ENCODE measurements at places on chromosomes 11 and 22.

- DNase-seq, result no peak
Observed at GRCh38 chr22:33361581-33361980, 303.4 kb upstream of the SYN3 start.

GRCh38 chr11:74256378-74257133, 54.9 kb downstream of the P4HA3 start:
- DNase-seq, result no peak

- no peak for DNase-seq
Observed at GRCh38 chr22:27983361-27983791, 64.3 kb upstream of the PITPNB start.

GRCh38 chr22:43241699-43242386, 54.9 kb upstream of the TTLL12 start:
- DNase-seq, result no peak

DNA sequence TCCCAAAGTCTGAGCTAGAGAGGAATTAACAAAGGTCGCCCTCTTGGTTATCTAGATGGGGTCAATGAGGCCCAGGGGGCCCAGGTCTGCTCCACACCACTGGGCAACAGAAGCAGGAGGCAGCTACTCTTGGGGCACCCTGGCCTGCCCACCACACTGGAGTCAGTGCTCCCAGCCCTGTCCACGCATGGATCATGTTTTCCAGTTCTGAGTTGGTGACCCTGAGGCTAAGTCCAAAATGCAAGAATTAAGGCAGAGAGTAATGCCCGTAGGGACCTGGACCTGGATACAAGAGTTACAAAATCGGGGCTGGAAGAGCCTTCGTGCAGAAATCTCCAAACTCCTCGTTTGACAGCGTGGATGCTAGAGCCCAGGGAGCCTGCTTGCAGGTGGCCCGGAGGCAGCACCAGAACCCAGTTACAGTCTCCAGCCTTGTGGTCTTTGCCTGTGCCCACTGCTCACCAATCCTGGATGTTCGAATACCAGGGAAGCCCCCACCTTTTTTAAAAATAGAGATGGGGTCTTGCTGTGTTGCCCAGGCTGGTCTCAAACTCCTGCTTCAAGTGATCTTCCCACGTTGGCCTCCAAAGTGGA, 6.1 kb upstream of the THRSP start:
- DNase-seq, result no peak

- DNase-seq, result no peak
Observed at GRCh38 chr11:44627911-44628729, 62.7 kb downstream of the CD82 start.

DNA sequence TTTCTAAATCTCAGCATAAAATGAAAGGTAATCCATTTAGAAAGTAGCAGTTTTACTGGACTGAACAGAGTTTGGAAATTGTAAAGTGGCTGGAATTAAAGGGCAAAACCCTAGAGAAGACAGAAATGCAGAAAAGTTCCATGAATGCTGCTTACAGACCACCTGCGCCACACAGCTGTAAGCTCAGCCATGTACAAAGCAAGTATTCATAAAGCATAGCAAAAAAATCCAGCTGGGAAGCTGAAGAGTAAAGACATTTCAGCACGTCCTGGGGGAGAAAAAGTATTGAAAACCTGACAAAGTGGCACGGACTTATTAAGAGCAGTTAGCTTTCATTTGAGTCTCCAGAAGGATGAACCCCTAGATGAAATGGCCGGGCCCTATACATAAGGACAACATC, 220.1 kb upstream of the CNTN5 start:
- DNase-seq, result no peak

GRCh38 chr11:76371170-76371569, 9.8 kb downstream of the THAP12 start:
- no peak for DNase-seq

- no peak for DNase-seq
Observed at GRCh38 chr11:130025371-130025770, 22.7 kb upstream of the PRDM10 start.

DNA sequence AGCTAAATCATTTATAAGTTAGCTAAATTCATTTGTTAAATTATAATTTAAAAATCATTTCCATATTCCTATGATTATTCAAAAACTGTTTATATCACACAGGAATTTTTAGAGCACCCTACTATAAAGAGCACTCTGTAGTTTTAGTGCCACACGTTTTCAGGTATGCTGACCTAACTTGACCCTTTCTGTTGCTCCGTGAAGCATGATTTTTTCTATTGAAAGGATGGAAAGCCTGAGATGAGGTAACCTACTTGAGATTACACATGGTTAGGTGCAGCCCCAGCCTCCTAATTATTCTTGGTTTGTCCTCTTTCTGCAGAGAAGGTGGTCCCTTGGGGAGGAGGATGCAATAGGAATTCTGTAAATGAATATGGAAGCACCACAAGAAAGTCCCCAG, 72.6 kb downstream of the PPFIBP2 start:
- DNase-seq, result no peak

DNA sequence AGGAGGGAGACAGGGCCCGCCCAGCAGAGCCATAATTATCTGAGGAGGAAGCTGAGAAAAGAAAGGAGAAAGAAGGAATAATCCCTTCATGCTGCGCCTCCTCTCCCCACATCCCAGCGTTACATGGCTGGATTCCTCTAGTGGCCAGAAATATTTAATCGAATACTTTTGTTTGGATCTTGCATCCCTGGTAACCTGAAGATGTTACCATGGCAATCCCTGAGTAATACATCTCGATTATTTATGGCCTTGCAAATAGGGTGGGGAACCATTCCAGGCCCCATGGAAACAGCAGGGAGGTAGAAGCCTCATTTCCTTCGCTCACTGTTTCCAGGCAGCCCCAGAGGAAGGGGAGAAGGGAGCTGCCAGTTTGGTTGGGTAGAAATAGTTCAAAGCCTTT, 357.7 kb downstream of the BUD13 start:
- DNase-seq, result no peak

DNA sequence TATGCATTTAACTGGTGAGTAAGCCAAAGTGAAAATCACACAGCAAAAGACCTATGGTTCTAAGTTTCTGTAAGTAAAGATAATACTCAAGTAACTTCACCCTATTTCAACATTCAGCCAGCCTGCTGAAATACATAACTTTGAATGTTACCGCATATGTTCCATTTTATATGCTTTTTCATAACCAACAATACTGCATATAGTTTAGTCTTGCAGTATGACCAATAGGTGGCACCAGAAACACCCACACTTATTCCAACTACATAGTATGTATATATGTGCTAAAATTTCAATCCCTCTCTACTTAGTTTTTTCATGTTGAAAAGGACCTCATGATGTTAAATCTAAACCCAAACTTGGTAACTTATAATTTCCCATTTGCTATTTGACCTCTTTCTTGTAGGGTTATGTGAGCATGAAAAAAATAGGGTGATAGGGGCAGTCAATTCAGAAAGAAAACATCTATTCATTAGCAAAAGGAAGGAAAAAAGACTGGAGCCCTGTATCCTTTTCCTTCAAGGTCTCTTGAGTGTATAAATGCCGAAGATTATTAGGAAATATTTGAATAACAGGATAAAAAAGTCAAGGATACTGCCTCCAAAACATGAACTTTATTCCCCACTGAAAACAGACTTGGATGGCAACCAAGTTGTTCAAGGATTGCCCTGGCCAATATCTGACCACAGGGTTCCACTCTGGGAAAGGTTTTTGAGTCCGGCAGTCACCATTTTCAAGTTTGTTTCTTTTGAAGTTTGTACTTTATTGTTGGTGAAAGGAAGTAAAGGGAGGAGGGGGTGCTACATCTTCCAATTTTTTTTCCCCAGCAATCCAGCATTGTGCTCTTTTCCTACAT, 23.8 kb upstream of the FZD4 start:
- no peak for DNase-seq

DNA sequence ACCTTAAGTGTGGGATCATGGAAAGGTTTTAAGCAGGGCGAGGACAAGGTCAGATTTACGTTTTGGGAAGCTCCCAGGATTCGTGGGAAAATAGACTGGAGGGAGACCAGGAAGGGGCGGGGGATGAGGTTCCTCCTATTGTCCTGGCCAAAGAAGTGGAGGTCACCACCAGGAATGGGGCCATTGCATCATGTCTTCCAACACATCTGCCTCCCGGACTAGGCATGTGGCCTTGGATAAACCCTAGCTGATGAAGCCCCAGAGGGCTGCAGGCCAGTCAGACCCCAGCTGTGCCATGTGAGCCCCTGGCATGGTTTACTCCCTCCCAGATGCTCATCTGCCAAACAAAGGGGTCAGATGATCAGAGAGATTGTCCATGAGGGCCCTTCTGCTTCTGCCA, 11.5 kb upstream of the YWHAH start:
- DNase-seq, result no peak

GRCh38 chr11:131592734-131593133, 222.3 kb downstream of the NTM start:
- no peak for DNase-seq

DNA sequence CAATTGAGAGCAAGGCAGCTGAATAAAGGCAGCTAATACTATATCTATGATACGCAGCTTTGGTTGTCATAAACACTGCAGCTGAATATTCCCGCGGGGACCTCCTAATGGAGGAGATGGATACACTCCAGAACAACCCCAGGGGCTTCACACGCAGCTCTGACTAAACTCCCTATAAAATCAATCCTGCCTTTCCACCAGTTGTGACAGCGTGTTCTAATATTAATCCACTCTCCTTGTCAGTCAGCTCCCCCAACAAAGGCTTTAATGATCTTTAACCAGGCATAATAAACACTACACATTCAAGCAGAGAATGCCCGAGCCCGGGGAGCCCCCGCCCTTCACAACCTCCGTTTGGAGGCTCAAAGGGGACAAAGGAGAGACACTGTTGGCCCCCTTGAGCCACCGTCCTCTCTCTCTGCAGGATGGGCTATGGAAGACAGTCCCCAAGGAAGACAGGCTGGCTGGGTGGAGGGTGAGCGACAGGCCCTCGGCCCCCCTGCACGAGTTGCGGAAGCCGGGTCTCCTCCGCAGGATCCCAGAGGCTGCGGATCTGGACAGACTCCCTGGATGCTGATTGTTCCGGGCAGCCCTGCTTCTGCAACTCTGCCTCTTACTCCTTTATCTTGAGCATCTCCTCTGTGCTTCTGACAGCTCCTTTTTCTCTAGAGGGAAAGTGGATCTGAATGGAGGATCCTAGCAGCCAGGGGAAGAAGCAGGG, 565.2 kb downstream of the BUD13 start:
- no peak for DNase-seq

- DNase-seq, result no peak
Observed at GRCh38 chr22:36569999-36570398, 41.0 kb upstream of the EIF3D start.

GRCh38 chr11:102237096-102237735, 80.1 kb upstream of the BIRC3 start:
- DNase-seq, result no peak

GRCh38 chr11:104637662-104638170, 260.5 kb downstream of the CASP12 start:
- DNase-seq, result no peak

DNA sequence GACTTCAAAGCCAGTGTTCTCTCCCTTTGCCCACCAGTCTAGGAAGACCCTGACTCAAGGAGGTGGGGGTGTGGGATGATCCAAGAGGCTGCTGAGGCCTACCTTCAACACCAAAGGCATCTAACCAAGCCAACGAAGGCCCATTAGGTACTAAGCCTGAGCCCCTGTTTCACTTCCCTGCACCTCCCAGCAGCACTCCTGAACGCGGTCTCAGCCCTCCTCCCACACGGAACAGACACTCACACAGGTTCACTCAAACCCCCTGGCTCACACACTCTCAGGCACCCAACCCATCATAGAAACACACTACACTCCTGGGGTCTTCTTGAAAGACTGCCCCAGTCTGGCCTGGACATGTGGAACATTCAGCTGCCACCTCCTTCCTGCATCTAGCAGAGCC, 40.7 kb downstream of the SLC22A12 start:
- no peak for DNase-seq

DNA sequence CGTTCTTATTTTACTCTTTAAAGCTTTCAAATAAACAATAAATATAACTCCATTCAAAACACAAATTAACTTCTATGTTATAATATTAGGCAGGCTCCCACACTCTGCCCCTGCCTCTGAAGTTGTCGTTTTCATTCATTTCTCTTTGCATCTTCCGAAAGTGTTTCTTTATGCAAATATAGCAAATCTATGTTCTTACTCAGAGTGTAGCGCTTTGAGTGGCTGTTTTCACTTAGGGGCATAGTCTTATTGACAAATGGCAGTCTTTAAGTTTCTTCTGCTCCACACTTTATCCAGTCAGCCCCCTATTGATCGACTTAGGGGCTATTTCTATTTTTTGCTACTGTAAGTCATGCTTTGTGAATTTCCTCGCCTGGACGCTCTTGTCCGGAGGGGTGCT, 45.3 kb upstream of the RTL6 start:
- DNase-seq, result no peak

GRCh38 chr11:10556590-10556989, 11.9 kb downstream of the LYVE1 start:
- no peak for DNase-seq

GRCh38 chr22:30435674-30436126, 10.1 kb downstream of the MTFP1 start:
- no peak for DNase-seq

GRCh38 chr11:28536504-28537267, 428.5 kb downstream of the METTL15 start:
- DNase-seq, result no peak

GRCh38 chr11:102260241-102260640, 57.0 kb upstream of the BIRC3 start:
- DNase-seq, result no peak

DNA sequence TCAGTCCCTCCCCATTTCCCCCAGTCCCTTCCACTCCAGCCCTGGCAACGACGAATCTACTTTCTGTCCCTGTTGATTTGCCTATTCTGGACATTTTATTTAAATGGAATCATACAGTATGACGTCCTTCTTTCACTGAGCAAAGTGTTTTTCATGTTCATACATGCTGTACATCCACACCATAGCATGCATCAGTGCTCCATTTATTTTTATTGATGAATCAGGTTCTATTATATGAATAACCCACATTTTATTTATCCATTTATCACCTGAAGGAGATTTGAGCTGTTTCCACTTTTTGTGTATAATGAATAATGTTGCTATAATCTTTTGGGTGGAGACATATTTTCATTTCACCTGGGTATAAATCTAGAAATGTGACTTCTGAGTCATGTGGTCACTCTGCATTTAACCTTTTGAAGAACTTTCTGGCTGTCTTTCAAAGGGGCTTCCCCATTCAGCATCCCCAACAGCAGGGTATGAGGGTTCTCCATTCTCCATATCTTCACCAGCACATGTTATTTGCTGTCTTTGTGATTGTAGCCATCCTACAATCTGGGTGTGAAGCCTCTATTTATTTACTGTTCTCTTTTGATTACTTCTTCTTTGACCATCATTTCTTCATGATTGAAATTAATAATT, 531.7 kb downstream of the ETS1 start:
- DNase-seq, result no peak

GRCh38 chr11:119340335-119341221, at the start of gene C1QTNF5:
Gene C1QTNF5 (minus strand): TSS chr11:119340883. CDS start chr11:119340397, 486 bp downstream.
- DNase-seq, result no peak

GRCh38 chr22:20750461-20751184, 23.3 kb upstream of the SERPIND1 start:
- DNase-seq, result peak; percentile 47
